ENCODE measurements at places on chromosomes 3 and 15.

DNA sequence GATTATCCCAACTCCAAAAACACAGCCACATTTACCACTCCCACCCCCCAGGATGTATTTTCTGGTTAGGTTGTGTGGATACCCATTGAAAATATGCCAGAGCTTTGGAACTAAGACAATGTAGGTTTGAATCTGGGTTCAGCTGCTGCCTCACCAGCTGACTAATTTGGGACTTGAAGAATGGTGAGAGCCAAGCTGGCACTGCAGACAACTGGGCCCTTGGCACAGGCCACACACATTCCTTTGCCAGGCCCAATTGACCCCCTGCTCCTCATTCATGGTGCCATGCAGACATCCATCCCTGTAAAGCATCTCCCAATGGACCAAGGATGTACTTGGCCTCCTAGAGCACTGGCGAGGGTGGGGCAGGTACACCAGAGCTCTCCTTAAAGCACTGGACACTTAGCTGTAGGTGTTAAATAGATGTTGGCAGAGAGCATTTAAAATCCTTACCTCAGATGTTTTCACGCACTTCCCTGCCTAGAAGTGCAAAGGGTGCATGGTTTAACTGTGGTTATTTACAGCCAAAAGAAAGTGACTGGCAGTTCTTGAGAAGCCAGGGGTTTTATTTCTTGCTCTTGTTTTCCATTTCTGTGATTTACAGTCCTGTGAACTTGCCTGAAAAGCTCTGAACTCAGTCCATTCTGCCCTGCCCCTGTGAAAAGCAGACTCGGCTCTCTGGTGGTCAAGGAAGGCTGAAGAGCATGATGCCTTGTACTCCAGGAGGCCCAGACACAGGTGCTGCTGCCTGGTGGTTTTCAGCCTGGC, 138.5 kb downstream of the CLSTN2 start:
- DNase-seq = no peak

DNA sequence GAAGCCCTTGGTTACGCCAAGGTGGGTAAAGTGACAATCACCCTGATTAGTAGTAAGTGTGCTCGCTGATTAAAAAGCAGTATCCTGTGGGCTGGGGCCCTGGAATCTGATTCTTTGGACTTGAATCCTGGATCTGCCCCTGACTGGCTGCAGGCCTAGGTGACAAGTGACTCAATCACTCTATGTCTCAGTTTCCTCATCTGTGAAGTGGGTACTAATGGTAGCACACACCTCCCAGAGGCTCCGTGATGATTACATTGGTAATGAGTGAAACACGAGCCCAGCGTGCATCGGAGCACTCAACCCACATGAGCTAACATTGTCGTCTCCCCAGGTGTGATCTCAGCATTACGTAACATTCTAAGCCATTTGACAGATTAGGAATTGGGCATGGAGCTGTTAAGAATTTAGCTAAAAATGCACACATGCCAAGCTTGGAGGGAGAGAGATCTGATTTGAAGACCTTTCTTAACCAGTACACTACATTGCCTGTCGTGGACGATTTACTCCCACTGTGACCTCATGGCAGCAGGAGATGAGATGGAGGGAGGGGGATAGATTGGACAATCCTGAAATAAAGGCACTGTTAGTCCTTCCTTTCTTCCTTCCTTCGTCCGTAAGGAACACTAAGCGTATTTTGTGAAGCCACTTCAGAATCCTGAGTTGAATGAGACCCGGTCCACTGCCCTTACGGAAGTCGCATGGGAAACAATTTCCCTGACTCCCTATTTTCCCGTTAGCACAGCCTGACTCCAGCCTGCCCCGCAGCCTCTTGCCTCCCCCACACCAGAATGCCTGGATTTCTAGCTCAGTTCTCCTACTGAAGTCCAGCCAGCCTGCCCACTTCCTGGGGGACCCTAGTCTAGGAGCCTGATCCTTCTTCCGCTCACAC, 32.1 kb downstream of the MGLL start:
- no peak for DNase-seq

DNA sequence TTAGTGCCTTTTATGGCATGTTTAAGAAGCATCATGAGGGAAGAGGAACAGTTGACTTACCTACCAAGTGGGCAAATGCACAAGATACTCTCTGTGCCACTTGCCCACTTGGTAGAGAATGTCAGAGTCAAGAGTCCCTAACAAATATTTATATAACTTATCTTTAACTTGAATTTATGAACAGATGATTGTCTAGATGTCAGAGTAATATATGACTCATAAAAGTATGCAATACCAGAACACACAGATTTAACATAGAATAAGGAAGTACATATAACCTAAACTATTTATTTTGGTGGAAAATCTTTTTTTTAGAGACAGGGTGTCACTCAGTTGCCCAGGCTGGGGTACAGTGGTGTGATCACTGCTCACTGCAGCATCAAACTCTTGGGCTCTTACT, 130.0 kb upstream of the NANOGP8 start:
- no peak for DNase-seq

DNA sequence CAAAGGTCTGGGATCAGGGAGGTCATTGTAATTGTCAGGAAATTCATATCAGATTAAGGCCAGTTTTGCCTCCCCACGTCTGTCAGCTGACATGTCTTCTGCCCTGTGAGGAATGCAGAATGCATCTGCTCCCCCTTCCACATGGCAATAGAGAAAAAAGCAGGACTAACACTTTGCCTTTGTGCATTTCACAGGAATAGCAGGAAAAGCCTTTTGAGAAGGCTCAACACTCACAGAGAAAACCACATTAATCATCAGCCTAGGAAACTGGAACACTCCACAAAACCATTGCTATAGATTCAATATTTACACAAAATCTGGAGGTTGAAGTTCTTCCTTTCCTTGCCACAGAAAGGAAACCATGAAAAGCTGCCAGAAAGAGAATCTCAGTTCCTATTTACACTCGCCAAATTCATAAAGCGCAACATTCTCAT, 165.2 kb upstream of the HES1 start:
- no peak for DNase-seq

- no peak for DNase-seq
These were observed 111.4 kb upstream of the RBMS3 start for GRCh38 chr3:29169451-29169850.

GRCh38 chr15:78739996-78740903, 71.0 kb downstream of the ADAMTS7 start:
- DNase-seq = no peak

DNA sequence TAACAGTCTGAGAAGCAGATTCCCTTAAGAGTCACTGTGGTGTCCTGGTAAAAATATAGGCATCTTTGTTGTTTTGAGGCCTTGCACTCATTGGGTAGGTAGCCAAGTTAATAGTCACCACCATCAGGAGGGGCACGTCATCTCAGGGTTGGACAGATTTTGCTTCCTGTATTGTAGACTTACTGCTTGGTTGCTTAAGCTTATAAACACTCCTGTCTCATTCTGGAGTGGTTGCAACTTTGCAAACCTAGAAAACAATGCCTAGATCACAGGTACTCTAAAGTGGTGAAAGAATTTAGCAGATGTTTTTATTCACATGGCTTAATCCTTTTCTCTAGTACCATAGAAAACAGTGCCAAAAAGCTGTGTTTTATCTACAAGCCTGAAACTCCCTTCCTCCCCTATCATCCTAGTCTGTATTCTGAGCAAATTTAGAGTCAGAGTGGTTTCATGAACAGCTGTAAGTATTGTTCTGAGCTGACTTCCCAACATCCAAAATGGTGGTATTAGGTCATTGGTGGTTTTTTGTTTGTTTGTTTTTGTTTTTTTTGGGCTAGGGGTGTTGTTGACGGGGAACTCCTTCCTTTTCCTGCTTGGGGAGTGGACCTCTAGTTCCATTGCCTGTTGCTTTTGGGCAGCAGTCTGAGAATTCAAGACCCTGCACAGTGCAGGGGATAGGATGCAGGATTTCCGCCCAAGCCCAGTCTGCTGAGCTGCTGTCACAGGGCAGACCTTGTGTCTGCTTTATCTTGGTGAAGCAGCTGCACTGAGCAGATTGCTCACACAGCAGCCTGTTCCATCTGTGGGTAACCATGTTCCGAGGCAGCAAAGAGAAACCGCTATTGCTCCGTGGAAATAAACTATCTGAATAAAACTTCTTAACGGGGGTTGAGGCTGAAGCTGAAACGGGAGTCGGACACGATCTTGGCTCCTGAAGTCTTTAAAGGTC, 202.0 kb downstream of the AKAP13 start:
- DNase-seq = no peak

GRCh38 chr15:86392296-86392695, 312.6 kb downstream of the AGBL1 start:
- no peak for DNase-seq

GRCh38 chr15:31162721-31163510, 61.4 kb upstream of the TRPM1 start:
- no peak for DNase-seq

DNA sequence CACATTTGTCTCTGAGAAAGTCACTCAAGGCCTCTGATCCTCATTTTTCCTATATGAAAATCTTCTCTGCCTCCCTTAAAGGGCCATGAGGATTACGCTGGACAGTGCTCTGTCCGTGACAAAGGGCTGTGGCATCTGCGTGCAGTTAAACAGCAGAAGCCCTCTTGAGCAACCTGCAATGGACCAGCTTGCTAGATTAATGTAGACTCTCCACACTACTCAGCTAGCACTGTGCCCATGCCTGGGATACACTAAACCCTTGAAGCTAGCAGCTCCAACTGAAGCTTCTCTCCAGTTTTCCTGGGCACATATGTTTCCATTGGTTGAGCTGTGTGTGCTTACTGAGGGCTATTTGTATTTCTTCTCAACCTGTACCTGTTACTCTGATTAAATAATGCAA, 303.8 kb downstream of the RPLP1 start:
- no peak for DNase-seq

DNA sequence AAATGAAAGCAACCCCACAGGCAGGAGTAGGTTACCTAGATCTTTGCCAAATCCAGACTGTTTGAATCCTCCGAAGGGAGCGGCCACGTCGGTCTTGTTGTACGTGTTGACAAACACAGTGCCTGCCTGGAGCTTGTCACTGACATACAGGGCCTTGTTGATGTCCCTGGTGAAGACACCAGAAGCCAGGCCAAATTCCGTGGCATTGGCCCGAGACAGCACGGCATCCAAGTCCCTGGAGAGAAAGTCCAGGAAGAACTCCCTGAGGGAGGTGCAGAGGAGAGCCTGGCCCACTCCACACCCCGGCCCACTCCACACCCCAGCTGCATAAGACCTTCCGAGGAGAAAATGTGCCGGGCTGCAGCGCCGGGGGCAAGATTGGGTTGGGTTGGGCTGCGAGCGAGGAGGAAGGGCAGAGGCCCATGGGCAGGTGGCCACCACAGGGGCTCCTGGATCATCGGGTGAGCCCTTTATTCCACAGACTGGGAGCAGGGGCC, 21.8 kb upstream of the SLC41A3 start:
- no peak for DNase-seq

GRCh38 chr3:69231929-69232440, 109.6 kb upstream of the LMOD3 start:
- no peak for DNase-seq

- no peak for DNase-seq
These were observed 42.9 kb downstream of the DCUN1D1 start for GRCh38 chr3:182937293-182938051.

GRCh38 chr15:84108728-84109127, 126.8 kb upstream of the GOLGA6L4 start:
- no peak for DNase-seq

GRCh38 chr3:134847349-134847748, 52.3 kb downstream of the EPHB1 start:
- no peak for DNase-seq

DNA sequence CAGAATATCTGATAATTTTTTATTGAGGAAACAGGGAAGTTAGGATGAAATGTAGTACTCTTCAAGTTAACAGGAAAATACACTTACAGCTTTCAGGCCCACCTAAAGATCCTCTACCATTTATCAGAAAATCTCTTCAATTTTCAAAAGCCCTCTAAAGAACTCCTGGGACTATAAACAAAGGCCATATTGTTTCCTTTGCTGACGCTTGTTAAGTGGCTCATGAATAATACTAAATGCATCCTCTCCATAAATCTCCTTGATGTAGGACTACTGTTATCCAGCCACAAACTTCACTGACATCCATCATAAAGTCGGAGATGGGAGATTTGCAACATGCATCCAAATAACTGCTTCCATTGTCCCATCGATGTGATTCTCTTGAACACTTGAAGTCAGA, 326.5 kb downstream of the ZIC1 start:
- no peak for DNase-seq
